Stimulated activated CD4-positive, alpha-beta T cell treated with anti-CD3 and anti-CD28 coated beads, Interleukin-15, amount 100 ng/mL, for 48 hours (primary cell): ENCODE measurements at places on chromosomes 4 and X.

DNA sequence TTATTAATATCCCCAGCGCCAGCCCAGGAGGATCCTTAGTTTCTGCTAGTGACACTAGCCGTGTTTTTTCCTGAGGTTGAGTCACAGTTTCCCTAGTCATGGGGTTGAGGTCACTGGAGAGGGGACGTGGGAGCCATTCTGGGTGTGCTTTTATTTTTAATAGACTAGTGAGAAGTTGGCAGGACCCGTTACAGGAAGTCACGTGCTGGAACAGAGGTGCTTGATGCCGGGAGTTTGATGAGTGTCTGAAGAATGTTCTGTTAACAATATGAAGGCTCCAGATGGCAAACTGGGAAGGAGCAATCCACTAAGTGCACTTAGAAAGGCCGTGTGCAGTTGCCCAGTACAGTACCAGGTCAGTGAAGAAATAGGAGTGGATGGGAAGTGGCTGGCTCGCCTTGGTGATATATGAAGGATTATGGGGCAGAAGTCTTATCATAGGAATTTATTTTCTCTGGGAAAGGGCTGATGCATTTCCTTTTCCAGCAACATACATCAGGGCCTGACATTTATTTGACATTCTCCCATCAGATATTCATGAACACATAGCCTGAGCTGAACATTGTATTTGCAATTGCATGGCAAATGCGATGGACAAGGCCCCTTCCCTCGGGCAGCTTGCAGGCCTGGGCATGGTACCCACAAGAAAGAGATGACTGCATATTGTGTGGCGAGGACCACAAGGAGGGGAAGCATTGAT, 291.8 kb downstream of the FBXW7 start:
- no peak for DNase-seq

DNA sequence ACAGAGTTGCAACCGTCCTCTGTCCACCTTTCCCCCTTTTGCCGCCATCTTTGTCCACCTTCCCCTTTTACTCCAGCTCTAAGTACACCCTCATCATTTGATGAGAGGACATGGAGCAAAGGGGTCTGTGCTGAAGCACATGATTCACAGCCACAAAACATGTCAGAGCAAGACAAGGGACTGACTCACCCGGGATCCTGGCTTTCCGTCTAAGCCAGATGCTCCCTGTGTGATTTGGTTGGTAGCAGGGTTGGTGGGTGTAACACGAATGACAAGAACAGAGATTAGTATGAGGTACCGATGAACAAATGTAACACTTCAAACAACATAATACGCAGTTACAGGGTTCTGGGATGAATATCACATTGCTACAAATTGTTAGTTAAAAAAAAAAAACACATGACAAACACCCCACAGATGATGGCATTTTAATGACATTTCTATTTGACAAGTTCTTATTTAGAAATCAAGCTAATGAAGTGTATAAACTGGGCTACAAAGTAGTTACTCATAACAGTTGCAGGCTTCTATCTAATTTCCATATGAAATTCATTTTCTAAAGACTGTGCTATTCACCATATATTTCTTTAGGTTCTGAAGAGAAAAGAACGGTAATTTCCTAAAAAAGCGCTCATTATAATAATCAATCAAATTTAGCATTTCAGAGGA, 71.4 kb upstream of the ETNPPL start:
- no peak for DNase-seq

DNA sequence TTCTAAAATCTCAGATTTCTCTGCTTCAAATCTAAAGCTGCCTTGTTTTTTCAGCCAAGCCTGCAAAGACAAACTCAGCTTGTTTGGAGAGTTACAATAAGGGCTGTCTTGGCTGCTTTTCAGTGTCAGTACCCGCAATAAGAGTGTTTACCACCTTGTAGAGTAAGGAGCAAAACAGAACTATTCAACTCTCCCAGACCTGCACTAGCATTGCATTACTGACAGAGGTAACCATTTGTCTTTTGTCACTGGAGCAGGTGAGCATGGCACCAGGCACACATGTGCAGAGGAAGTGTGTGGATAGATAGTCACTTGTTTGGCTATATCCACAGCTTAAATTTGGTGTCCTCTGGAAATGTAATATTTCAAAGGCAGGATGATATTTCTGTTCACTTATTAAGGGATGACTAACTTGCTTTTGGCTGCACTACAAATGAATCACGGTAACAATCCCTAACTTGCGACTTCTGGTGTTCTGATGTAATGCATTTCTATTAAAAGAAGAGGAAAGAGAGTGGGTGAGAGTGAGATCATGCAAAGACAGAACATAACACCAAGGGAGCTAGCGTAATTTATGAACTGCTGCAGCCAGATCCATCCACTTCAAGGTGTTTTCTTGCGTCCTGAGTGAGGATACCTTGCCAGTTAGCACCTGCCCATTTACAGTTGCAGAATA, 38.6 kb downstream of the PTCHD1 start:
- DNase-seq = no peak

- no peak for DNase-seq
Observed at GRCh38 chrX:771536-771935, 140.9 kb downstream of the SHOX start.

GRCh38 chr4:75235359-75235951, 278.7 kb downstream of the RCHY1 start:
- no peak for DNase-seq

- DNase-seq = no peak
Observed at GRCh38 chr4:101762534-101762933, 28.0 kb upstream of the BANK1 start.

DNA sequence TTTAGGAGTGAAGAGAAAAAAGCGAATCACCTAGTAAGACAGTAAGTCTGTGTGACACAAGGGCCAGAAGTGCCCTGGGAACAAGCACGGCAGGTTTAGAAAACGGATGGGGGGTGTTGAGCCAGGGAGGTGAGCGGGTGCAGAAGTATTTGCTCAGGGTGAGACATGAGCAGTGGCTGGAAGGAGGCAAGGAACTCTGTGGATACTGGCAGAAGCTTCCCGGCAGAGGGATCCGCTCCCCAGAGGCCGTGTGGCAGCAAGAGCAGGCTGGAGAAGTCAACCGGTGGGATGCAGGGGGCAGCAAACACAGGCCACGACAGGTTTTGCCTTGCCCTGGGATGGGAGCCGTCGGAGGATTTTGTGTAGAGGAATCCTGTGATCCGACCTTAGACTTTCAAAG, 2.3 kb upstream of the UVSSA start:
- no peak for DNase-seq

DNA sequence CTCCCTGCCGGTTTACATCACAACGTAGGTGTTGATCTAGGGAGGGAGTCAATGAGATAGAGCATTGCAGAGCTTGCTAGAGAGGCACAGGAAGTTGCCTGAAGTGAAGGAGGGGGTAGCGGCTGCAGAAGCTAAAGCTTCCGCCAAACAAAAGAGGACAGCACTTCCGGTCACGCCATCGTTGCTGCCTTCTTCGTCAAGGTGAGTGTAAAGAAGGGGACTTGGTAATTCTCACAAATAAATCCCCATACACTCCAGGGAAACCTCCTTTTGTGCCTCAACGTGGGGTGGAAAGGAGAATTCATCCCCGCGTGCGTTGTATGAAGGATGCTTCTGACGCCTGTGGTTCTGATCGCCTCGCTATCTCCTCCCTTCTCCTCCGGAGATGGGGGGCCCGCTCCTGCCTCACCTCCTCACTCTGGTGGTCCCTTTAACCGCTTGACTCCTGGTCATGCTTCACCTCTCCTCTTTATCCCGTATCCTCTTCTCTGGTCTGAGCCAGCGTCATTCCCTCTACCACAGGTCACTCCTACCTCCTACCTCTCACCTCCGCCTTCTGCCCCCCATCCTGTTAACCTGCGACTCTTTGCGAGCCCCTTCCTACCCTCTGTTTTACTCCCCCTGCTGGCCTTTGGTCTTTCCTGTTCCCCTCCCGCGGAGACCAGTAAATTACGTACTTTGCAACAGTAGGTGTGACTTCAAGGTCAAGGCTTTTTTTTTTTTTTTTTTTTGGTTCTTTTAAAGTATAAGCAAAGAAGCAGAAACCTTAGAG, 59.9 kb downstream of the GSPT2 start:
- peak; percentile 41 for DNase-seq

- no peak for DNase-seq
Observed at GRCh38 chr4:185202984-185203485, 765 bp downstream of the CFAP97 start.

DNA sequence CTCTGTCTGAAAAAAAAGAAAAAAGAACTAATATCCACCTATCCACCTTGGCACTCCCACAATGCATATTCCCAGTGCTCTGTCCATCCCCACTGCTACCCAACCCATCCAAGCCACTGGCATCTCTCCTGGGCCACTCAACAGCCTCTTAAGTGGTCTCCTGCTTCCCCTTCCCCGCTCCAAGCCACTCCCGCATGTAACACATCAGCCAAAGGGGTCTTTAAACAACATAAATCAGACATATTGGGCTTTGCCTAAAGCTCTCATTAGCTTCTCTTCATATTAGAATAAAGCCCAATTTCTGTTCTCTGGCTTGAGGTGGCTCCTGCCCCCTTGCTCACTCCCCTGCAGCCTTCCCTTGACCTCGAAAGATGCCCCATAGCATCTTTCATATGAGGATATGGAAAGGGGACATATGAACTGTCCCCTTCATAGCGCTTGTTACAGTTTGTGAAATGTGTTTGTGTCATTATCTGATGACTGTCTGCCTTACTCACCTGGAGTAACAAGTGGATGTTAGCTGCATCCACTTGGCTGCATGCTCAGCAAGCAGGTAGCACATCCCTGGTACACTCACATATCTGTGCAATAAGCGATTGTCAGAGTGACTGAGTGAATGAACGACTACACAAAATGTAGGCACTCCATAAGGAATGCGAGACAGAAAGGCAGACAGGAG, 3.1 kb downstream of the BLOC1S4 start:
- no peak for DNase-seq

- DNase-seq = no peak
Observed at GRCh38 chr4:159906051-159906450, 803.2 kb downstream of the RAPGEF2 start.

DNA sequence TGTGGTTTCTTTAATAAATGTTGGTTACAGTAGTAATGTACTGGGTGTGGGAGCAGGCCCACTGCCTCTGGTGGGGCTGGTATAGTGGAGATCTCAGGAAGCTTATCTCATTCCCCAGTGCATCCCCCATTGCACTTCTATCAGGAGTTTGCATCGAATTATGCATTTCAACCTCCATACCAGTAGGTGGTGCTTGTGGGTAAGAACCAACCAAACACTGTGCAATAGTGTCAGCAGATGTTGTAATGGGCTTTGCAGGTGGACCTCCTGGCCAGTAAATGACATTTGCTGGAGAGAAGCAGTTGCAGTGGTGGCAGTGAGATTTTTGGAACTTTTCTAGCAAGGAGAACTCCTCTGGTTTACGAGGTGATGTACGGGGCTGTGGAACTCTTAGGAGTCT, 150.6 kb downstream of the POU3F4 start:
- DNase-seq = no peak

- DNase-seq = no peak
Observed at GRCh38 chr4:61175495-61175894, 24.6 kb upstream of the ADGRL3 start.

- DNase-seq = no peak
Observed at GRCh38 chr4:145937971-145938611, 532 bp downstream of the ZNF827 start.

DNA sequence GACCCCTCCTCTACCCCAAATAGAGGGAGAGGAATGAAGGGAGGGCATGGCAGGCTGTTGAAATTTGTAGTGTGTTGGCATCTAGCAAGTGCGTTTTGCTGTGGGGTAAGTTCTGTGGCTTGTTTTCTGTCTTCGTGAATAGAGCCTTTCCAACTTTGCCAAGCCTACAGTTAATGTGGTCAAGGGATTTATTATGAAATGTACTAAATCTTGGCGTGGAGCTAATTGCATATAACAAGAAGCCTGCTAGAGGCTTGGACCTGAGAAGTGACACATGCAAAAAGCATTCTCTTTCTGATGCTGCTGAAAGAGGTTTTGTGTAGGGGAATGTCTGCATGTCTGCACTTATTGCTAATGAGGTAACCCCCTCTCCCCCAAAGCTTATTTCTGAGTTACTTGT, 132.2 kb downstream of the BMPR1B start:
- DNase-seq = no peak

- no peak for DNase-seq
Observed at GRCh38 chr4:8338351-8338961, 68.9 kb downstream of the HTRA3 start.

DNA sequence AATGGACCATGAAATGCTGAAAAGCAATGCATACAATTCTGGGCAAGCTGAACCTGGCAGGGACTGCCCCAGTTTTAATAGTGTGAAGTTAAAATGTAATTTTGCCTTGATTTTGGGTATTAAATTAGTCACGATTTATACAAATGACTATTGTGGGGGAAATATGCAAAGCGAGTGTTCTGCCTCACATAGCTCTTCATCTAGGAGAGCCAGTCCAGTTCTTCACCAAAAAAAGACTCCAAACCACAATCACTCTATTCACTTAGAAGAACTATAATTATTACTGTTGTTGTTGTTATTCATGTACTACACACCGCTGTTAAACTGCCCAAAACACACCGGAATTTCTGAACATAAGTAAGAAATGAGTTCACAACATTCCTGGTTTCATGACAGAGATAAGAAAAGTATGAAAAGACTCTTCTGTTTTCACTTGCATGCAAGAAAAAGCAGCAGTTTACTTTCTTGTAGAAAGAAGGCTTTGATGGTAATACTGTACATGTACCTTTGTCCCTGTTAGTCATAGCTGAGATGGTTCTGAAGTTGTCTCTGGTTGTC, 101.9 kb downstream of the QRFPR start:
- DNase-seq = no peak

DNA sequence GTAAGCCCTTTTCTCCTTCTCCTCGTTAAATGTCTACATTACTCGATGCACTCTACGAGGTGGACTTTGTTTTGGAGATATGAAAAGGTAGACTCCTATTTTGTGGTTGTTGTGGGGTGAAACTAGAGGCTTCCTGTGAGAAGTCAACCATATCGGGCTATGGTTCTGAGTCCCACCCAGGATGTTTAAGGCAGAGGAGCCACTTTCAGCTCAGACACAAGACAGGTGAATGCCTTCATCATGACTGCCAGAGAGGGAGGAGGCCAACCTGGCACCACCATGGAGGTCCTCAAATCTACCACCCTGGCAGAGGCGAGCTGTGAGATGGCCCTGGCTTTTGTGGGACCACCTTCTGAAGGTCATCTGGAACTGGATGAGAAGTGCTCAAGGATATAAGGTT, 154.4 kb upstream of the KLF3 start:
- DNase-seq = no peak
